ENCODE measurements at places on chromosomes 3 and 15.

GRCh38 chr3:179100652-179101051, 29.0 kb upstream of the ZMAT3 start:
- no peak for DNase-seq

- DNase-seq: no peak
Measured at GRCh38 chr15:83692746-83693581, 39.0 kb downstream of the ADAMTSL3 start.

DNA sequence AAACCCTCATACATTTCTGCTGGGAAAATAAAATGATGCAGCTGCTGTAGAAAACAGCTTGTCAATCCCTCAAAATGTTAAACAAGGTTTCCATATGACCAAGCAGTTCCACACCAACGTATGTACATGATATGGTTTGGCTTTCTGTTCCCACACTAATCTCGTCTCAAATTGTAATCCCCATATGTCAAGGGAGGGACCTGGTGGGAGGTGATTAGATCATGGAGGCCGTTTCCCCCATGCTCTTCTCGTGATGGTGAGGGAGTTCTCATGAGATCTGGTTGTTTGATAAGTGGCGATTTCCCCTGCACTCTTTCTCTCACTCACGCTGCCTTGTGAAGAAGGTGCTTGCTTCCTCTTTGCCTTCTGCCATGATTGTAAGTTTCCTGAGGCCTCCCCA, 100.6 kb upstream of the SLC24A5 start:
- DNase-seq: no peak

GRCh38 chr3:168489301-168489700, 393.6 kb upstream of the GOLIM4 start:
- DNase-seq: no peak

GRCh38 chr3:40366203-40367162, 20.5 kb upstream of the ENTPD3 start:
- DNase-seq: no peak

DNA sequence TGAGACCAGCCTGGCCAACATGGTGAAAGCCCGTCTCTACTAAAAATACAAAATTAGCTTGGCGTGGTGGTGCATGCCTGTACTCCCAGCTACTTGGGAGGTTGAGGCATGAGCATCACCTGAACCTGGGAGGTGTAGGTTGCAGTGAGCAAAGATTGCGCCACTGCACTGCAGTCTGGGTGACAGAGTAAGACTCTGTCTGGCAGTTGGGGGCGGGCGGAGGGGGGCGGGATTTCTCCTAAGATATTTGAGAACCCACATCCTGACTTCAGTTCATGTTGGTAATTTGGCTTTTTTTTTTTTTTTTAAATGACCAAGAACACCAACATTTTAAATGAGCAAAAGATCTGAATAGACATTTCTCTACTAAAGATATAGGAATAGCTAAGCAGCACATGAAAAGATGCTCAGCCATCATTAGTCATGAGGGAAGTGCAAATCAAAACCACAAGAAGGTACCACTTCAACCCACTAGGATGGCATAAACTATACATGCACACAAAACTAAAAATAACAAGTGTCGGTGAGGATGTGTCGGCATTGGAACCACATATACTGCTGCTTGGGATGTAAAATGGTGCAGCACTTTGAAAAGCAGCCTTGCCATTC, 75.6 kb upstream of the LMOD3 start:
- DNase-seq: no peak

DNA sequence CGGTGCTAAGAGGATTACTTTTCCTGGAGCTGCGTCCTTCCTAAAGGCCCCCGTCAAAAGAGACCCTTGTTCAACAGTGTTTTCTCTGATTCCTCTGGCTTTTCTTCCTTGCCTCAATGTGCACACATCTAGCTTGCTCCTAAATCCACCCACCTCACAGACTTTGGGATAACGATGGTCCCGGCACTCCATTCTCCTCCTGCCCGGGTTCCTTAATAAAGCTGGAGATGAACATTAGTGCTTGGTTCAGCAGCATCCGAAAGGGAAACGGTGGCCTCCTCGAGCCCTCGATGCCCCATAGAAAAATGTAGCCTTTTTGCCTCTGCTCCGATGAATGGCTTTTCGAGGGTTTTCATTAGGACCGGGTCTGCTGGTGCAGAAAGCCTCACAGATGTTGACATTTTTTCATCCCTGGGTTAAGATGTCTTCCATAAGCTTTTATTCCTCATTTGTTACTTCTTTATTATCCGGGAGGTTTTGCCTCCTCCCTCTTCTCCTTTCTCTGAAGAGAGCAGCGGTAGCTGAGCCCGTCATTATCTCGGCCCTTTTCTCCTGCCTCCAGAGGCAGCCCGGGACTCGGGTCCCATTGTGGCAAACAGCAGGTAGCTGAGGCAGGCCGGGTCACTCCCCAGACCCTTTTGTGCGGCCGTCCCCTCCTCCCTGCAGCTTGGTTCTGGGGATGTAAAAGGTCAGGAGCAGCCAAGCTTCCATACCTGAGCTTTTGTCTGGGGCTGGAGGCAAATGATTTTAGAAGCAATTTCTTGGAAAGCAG, 64.6 kb downstream of the CPN2 start:
- no peak for DNase-seq

DNA sequence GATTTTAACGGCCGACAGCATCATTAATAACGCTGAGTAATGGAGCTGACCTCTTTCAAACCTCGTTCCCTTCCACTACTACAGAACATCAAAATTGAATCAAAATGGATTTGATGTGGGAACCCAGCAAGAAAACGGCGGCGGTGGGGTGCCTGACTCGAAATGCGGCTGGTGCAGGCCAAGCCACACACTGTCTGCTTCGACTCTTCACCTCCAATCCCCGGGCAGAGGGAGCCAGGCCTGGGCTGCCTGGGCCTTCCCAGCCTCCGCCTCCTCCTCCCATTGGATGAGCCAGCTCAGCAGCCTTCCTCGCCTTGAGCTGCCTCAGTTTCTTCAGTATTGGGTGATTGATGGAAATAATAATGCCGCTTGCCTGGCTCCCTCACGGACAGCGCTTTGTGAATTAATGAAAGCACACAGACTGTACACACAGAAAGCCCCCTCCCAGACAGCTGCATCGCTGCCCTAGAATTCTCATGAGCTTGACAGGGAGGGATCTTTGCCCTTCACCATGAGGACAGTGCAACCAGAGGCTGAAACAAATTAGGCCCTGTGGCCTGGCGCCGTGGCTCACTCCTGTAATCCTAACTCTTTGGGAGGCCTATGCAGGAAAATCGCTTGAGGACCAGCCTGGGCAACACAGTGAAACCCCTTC, 11.4 kb upstream of the MEGF11 start:
- DNase-seq: no peak

- no peak for DNase-seq
Measured at GRCh38 chr15:50506121-50506520, 40.3 kb downstream of the USP50 start.

GRCh38 chr3:30475038-30475808, 131.2 kb upstream of the TGFBR2 start:
- no peak for DNase-seq

DNA sequence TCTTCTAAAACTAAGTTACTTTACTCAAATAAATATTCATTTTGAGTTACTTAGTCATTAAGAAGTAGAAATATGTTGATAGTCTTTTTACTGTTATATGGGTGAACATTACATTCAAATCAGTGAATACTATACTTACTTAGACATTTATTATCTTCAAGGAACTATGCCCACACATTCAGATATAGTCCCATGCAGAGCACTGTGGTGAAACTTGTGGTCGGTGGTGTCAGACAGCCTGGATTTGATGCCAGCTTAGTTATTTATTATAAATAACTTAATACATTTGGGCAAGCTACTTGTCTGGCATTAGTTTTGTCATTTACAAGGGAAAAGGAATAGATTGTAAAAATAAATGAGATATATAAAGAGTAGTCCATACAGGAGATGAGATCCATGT, 149.5 kb downstream of the RAP2B start:
- no peak for DNase-seq

- DNase-seq: no peak
Measured at GRCh38 chr3:4804161-4805058, 174.8 kb upstream of the BHLHE40 start.

- no peak for DNase-seq
Measured at GRCh38 chr3:23756206-23756840, 49.4 kb upstream of the UBE2E1 start.

DNA sequence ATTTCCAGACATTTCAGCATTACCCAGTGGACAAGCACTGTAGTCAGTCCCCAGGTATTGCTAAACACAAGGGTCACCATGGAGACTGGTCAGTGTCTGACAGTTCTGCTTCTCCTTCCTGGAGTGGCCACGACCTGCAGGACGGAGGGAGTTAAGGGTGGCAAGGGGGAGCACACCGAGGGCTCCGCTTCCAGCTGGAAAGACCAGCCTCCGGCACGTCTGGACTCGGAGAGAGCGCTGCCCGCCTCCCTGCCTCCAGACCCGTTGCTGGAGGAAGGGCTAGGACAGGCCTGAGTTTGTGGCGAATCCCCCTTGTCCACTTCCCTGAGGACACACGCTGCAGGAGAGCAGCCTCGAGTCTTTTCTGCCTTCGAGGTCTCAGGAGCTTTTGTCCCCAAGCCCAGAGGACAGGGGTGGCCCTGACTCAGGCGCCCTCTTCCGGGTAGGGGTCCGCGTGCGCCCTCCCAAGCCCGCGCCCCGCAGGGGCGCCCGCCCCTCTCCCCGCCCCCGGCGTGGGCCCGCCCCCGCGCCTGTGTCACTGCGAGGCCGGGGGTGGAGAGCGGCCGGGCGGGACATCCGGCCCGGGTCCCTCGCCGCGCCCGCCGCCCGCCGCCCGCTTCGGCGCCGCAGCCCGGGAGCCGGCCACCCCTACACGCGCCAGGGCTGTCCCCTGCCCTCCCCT, at the start of gene CHST14:
Gene CHST14 (plus strand): TSS at position 562 of the 682 bp plus-strand sequence. CDS start 230 bp downstream, outside the sequence.
- no peak for DNase-seq

DNA sequence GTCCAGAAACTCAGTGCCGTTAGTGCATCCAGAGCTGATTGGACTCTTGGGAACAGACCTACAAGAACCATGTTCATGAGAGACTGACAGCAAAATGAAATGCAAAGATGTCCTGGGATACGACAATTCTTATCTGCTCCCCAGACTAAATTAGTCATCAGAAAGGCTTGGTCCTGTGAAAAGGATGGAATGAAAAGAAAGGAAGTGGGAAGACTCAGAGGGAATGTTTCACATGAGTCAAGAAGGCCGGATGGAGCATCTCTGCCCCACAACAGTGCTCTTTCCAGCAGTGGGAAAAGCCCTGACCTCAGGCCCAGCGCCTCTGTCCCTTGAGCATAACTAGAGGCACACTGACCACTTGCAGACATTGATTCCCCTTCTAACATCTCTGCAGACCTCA, 39.3 kb upstream of the UACA start:
- DNase-seq: no peak

DNA sequence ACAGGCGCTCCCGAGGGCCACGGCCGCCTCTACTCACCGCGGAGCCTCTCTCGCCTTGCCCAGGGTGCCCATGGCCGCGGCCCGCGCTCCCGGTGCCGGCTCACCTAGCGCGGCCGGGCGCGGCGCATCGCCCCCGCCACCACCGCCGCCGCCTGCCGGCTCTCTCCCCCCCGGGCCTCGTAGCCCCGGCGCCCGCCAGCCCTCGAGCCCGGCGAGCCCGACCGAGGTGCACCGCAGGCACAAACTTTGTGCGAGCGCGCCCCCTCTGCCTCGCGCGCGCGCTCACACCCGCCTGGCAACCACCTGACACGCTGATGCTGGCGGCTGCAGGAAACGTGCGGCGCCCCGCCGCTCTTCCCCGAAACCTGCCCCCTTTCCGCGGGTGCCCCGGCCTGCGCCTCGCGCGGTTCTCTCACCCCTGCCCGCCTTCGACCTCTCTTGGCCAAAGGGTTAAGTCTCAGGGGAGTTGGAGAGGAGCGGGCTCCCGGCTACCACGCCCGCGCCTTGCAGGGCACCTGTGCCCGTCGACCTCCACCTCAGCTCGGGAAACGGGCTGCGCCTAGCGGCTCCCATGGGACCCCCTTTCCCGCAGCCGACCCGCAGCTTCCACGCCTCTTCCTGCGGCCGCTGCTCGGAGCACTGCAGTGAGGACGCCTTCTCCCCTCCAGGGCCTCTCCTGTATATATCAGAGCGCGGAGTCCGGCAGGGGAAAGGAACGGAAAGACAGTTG, at the start of gene RASGRP1:
Gene RASGRP1 (minus strand): TSS at position 258 of the 730 bp plus-strand sequence. CDS start 186 bp downstream, at position 72.
- no peak for DNase-seq

DNA sequence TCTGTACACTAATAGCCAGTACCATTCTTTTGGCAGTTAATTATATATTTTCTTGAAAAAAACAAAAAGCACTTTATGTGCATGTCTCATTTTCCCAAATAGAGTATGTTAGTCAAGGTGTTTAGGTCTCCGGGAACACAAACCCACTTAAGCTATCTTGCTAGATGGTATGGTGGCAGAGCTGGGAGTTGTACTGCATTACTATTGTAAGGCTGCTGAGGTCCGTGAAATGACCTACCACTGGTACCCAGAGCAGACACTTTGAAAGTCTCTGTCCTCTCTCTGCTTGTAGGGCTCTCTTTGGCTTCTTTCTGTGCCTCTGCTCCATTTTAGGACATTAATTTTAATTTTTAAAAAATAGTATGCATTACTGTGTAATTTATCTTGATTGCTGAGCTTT, 8.8 kb downstream of the TMOD3 start:
- no peak for DNase-seq

GRCh38 chr3:148101061-148101460, 596.6 kb upstream of the AGTR1 start:
- no peak for DNase-seq

- peak; percentile 9 for DNase-seq
Measured at GRCh38 chr15:68420186-68420684, 11.7 kb downstream of the ITGA11 start.

- peak; percentile 58 for DNase-seq
Measured at GRCh38 chr15:88648357-88649214, 9.8 kb downstream of the ISG20 start.

GRCh38 chr15:75821786-75822345, 21.4 kb upstream of the UBE2Q2 start:
- DNase-seq: no peak

- DNase-seq: no peak
Measured at GRCh38 chr3:11808231-11808630, 38.5 kb downstream of the TAMM41 start.

DNA sequence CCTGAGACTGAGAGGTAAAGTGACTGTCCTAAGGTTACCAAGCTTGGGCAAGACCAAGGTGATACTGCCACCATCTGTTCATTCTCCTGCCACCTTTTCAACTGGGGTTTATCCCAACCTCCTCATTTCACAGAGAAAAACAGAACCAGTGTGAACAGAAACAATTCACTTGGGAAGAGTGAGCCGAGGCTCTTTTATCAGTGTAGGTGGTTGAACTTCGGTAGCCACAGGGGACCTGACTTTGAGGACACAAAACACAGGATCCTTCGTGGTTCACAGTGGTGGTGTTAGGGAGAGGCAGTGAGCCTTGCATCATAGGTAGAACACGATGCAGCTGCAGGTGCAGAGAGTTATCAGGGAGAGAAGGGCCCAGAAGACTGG, 72.8 kb upstream of the ICE2 start:
- no peak for DNase-seq
